ENCODE measurements at places on chromosomes 16 and 17.

GRCh38 chr17:66507103-66507923 is 204.9 kb downstream of the PRKCA start:
- DNase-seq = peak; percentile 74

DNA sequence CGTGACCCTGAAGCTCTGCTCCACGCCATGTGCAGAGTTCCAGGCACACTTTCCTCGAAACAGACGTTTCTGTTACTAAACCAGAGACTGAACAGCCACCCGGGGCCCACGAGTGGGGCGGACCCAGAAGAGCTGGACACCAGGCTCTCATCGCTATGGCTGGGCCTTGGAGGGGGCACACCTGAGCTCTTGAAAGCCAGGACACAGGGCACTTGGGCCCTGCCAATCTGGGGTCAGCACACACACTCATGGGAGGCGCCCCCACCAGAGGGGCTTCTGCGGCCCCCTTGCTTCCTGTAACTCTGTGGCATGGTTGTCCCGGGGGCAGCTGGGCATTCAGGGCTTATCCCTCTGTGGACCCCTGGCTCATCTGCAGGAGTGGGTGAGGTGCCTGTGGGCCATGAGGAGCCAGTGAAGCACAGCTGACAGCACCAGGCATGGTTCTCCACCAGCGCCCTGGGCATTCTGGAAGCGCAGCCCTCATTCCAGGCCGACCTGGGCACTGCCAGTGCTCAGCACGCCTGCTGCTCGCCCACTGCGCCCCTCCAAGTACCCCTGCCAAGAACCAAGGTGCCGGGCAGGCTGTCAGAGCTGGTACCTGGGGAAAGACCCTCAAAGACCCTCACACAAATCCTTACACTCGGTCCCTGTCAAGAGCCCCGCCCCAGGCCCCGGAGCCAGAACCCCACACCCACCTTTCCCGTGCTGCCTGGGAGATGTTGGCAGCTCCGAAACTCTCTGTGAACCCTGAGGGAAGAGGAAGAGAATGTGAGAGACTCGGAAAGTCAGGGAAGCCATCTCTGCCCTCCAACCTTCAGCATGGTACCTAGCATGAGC is 61.1 kb downstream of the IL21R start:
- no peak for DNase-seq

DNA sequence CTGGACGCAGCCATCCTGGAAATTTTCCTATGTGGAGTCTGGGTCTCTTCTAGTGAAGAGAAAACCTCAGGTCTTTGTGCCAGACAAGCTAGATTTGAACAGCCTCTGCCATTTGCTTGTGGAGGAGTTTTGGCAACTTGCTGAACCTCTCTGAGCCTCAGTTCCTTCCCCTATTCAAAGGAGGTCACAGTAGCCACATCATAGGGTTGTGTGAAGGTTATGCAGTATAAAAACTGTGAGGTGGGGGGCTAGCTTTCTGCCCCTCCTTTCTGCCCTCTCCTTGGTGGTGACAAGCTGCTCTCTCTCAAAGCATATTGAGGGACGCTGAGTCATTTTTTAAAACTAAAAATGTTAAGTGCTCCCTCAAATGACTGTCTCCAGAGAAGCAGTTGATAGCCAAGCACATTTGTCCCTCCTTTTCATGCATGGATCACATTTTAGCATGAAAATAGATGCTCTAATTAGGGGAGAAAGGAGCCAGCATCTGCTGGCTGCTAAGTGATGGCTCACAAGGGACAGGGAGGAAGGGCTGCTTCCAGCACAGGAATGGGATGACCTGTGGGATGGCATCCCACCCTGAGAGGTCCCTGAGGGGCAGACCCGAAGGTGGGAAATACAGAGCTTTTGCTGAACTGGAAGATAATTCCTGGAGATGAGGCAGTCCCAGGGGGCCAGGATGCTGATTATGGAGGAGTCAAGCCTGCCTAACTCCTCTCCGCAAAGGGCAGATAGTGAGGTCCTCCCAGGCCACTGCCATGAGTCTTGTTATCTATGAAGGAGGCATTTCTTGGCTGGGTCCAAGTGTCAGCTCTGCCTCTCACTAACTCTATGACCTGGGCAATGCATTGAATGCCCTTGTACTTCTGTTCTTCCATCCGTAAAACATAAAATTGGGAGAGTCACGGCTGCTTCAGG is 218.8 kb downstream of the RAB11FIP4 start:
- DNase-seq = no peak

DNA sequence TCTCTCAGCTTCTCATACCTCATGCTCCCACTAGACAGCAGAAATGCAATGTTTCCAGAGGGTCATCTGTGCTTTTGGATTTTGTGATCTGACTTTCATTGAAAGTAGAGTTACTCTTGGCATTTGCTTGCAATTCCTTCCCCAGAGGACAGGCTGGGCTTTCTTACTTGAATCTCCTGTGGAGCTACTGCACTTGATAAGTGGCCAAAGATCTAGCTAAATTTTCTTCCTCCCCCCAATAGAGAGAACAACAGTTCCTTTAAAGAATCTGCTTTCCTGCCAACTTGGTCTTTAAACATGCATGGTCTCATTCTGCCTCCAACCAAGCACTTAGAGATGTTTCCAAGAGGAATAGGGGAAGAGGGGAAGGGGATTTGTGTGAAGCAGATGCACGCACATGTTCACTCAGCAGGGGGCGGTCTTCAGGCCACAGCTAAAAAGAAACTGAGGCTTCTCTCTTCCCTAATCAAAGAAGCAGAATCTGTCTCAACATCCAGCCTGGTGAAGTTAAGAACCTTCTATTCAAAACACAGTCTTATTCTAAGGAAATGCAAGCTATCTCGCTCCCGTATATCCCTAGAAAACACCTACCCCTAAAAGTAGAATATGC is 229.6 kb downstream of the ZFHX3 start:
- DNase-seq = no peak

- DNase-seq = no peak
Observed at GRCh38 chr16:81798311-81799137, 19.4 kb downstream of the PLCG2 start.

Measured in LHCN-M2 (cell line).